Type B pancreatic cell (in vitro differentiated cells): ENCODE measurements at places on chromosomes 3 and 15. TPM values are rescaled to one million over a fixed set of nuclear protein-coding genes. Genes with fewer than 3 reads are reported as not detected.

GOLGA6B gene
- not detected in 2 replicates for total RNA-seq

GRCh38 chr3:46239301-46239938 is 2.8 kb upstream of the CCR3 start:
- DNase-seq = no peak
- no peaks in the 10 kb centered on the region for H3K36me3 ChIP-seq
- peaks cover 54% of the 10 kb centered on the region for H3K27me3 ChIP-seq
- no peaks in the 10 kb centered on the region for H3K4me1 ChIP-seq

CASR gene
- total RNA-seq = 0.87 and 4.4 TPM in 2 replicates

FAM3D gene
- 7.4 and 7.6 TPM in 2 replicates for total RNA-seq

DNA sequence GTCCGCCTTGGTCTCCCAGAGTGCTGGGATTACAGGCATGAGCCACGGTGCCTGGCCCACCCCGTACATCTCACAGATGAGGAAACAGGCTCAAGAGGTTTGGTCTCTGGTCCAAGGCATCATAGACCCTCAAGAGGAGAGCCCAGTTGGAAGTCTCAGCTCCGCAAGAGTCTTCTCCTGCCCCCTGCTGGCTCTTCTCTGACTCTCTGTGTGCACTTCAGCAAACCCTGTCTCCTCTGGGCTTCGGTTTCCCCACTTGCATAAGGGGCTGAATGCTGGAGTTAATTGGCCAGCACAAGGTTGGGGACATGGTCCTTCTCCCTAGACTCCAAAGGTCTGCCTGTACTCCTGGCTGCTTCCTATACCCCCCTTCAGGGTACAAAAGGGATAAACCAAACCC is 3.9 kb downstream of the MST1R start:
- no peak for DNase-seq
- no peaks in the 10 kb centered on the region for H3K27me3 ChIP-seq
- no peaks in the 10 kb centered on the region for H3K36me3 ChIP-seq
- no peak overlapping the region for H3K4me3 ChIP-seq

GRCh38 chr3:189040656-189041335 is 131.0 kb upstream of the TPRG1 start:
- H3K27me3 ChIP-seq = no peaks in the 10 kb centered on the region
- H3K4me1 ChIP-seq = no peaks in the 10 kb centered on the region
- no peak for DNase-seq
- H3K36me3 ChIP-seq = no peaks in the 10 kb centered on the region

GRCh38 chr3:179265875-179266274 is 15.0 kb upstream of the KCNMB3 start:
- no peak for DNase-seq
- no peaks in the 10 kb centered on the region for H3K36me3 ChIP-seq
- H3K27me3 ChIP-seq = no peaks in the 10 kb centered on the region
- no peaks in the 10 kb centered on the region for H3K4me1 ChIP-seq

CLDN1 gene
- 9.7 and 11.9 TPM in 2 replicates for total RNA-seq

UNC13C gene
- 1.3 and 3.7 TPM in 2 replicates for total RNA-seq

CNTN3 gene
- 1.1 and 7.7 TPM in 2 replicates for total RNA-seq

TUSC7 gene
- not detected in 2 replicates for total RNA-seq

DNA sequence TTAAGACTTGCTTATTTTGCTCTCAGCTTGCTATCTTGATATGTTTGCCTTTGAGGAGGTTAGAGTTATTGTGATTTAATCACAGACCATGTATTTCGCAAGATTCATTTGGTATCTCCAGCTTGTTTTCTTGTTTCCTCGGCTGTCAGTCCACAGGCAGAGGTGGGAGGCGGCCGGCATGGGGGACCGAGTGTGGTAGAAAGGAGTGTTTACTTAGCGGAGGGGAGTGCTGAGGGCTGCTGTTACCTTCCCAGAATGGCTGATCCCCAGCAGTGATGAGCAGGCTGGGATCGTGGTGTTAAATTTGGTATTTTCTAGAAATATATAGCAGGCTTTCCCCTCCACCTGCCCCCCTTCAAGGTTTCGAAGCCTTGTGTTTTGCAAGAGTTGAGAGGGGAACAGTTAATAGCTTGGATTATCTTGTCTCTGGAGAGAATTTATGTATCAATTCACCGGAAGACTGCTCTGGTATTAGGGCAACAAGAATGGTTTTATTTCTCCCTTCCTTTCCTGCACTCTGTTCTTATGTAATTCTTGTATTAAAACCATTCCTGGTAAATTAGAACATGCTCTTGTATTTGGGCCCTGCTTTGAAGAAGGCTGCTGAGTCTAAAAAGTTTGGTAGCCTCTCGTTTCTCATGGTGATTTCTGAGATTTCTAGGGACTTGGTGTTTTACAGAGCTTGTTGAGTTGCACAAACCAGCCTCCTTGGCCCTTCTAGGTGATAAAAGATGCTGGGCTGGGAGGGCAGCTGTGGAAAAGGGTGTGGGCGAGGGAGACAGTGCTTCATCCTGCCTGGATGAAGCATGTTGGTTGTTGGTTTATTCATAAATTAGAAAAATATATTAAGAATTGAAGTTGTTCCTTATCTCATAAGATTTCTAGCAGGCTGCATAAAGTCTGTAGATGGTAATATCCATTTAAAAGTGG is 151.4 kb downstream of the IGF1R start:
- peak overlapping the region; percentile 86 for H3K27ac ChIP-seq
- H3K4me3 ChIP-seq = peak overlapping the region; percentile 84
- peaks cover 84% of the 10 kb centered on the region for H3K4me1 ChIP-seq
- H3K27me3 ChIP-seq = no peaks in the 10 kb centered on the region
- no peak for DNase-seq
